Activated CD8-positive, alpha-beta T cell treated with anti-CD3 and anti-CD28 coated beads for 36 hours (primary cell): ENCODE measurements at places on chromosomes 3 and 15. TPM values are rescaled to one million over a fixed set of nuclear protein-coding genes. Genes with fewer than 3 reads are reported as not detected.

Gene SNURF
- 16.7 TPM for total RNA-seq

Gene MASP1
- not detected for total RNA-seq

Gene CCK
- not detected for total RNA-seq

Gene RASL12
- not detected for total RNA-seq

Gene ZNF80
- total RNA-seq, result 1.8 TPM

Gene CCDC39
- not detected for total RNA-seq

Gene FAM81A
- 1.5 TPM for total RNA-seq
